ENCODE measurements at places on chromosomes 5 and 9. TPM values are rescaled to one million over a fixed set of nuclear protein-coding genes. Genes with fewer than 3 reads are reported as not detected.

Gene PTRH1
- total RNA-seq = 7.9 TPM

Gene RGS7BP
- 0.12 TPM for total RNA-seq

Gene RLN2
- total RNA-seq = not detected

Gene POLK
- total RNA-seq = 11.2 TPM

Gene SLC9A3
- 1.6 TPM for total RNA-seq

Gene AJM1
- 1.1 TPM for total RNA-seq

Gene DELE1
- 33.5 TPM for total RNA-seq

Gene MAN1B1
- total RNA-seq = 46.2 TPM

Gene FBXW5
- total RNA-seq = 71.9 TPM

Gene MAP1B
- 8.4 TPM for total RNA-seq

Gene PPP1R26
- total RNA-seq = 5.2 TPM

Gene BRD8
- total RNA-seq = 25.7 TPM

Gene PCDH12
- 0.40 TPM for total RNA-seq

Gene PCDHGB2
- 1.2 TPM for total RNA-seq

Gene IL9
- not detected for total RNA-seq

Gene FCN1
- 0.12 TPM for total RNA-seq

Gene ZBED3
- 3.6 TPM for total RNA-seq

Gene SHISAL2B
- not detected for total RNA-seq

Gene PCDHB8
- 0.40 TPM for total RNA-seq

Gene PCDHB4
- 0.52 TPM for total RNA-seq

Gene MCC
- total RNA-seq = 37.6 TPM

Gene SLC34A1
- 0.60 TPM for total RNA-seq

Gene GLRA1
- total RNA-seq = not detected

Gene PCDH1
- 62.7 TPM for total RNA-seq

Gene NR2F1-AS1
- total RNA-seq = 0.84 TPM

Gene BASP1
- 4.9 TPM for total RNA-seq

Gene HAPLN1
- not detected for total RNA-seq

Gene SLCO6A1
- total RNA-seq = not detected

Gene ARSB
- 1.8 TPM for total RNA-seq

Gene ZDHHC11B
- total RNA-seq = 7.0 TPM

Gene KIAA0825
- 2.2 TPM for total RNA-seq

Gene C5orf58
- not detected for total RNA-seq

Gene FYB1
- 64.7 TPM for total RNA-seq

Gene PCSK1
- total RNA-seq = 0.52 TPM

Gene ADAMTSL1
- total RNA-seq = 1.5 TPM

Gene C9orf50
- not detected for total RNA-seq

Gene ACTBL2
- total RNA-seq = not detected

Gene GDF9
- total RNA-seq = 0.36 TPM

Gene MIER3
- total RNA-seq = 10.2 TPM

Gene PLAC8L1
- 0.52 TPM for total RNA-seq

Gene PCDHB16
- 0.48 TPM for total RNA-seq

Gene HCN1
- total RNA-seq = not detected

Gene SEMA6A
- total RNA-seq = 6.1 TPM

Gene DIRAS2
- total RNA-seq = not detected

Gene KCNMB1
- 0.64 TPM for total RNA-seq

Gene ORM2
- 0.36 TPM for total RNA-seq

Gene SHOC1
- total RNA-seq = 0.56 TPM

Gene FSTL4
- 2.8 TPM for total RNA-seq

Gene CCL27
- total RNA-seq = 0.20 TPM

All from esophagus mucosa (tissue), 1 donor.